Skeletal muscle tissue (tissue), 5 donors: ENCODE measurements at places on chromosomes 1 and 21. TPM values are rescaled to one million over a fixed set of nuclear protein-coding genes. Genes with fewer than 3 reads are reported as not detected.

The NBPF14 gene
- total RNA-seq = 20.9 TPM

The SLAMF8 gene
- total RNA-seq = 1.6 TPM

The S100A8 gene
- 67.3 TPM for total RNA-seq

The TSPAN1 gene
- not detected for total RNA-seq

The WNT9A gene
- 2.1 TPM for total RNA-seq

The TNFRSF4 gene
- 0.52 TPM for total RNA-seq

The VWA5B1 gene
- 0.52 TPM for total RNA-seq

The SLC30A1 gene
- total RNA-seq = 16.2 TPM

The FOXO6 gene
- 2.6 TPM for total RNA-seq

The CD1D gene
- total RNA-seq = 1.0 TPM

The F13B gene
- total RNA-seq = not detected

The OR14K1 gene
- total RNA-seq = 0.52 TPM
